ENCODE measurements at places on chromosomes 3 and 15.

DNA sequence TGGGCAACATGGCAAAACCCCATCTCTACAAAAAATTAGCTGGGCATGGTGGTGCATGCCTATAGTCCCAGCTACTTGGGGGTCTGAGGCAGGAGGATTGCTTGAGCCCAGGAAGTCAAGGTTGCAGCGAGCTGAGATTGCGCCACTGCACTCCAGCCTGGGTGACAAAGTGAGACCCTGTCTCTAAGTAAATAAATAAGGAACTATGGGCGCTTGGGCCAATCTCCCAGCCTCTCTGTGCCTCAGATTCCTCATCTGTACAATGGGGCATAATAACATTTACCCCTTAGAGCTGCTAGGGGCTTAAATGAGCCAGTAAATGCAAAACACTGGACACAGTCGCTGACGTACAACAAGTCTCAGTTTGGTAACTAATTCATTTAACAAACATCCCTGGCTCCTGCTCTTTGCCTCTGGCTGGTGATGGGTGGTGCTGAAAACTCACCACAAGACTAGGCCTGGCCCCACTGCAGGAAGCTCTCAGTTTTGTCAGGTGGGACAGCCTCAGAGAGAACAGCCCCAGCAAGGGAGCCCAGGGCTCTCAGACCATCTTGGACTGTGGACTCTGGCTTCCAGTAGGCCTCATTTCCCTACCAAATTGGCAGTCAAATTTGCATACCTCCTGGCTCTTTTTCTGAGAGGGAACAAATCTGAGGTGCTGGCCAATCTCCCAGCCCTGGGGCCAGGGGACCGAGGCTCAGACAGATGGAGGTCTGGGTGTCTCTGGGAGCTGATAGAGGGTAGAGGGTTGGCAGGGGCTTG is 6.4 kb upstream of the TBC1D2B start:
- no peak for DNase-seq

- DNase-seq: no peak
These were observed 80.4 kb downstream of the CEP152 start for GRCh38 chr15:48730506-48730905.

- no peak for DNase-seq
These were observed 88.1 kb downstream of the MECOM start for GRCh38 chr3:169575381-169575780.

DNA sequence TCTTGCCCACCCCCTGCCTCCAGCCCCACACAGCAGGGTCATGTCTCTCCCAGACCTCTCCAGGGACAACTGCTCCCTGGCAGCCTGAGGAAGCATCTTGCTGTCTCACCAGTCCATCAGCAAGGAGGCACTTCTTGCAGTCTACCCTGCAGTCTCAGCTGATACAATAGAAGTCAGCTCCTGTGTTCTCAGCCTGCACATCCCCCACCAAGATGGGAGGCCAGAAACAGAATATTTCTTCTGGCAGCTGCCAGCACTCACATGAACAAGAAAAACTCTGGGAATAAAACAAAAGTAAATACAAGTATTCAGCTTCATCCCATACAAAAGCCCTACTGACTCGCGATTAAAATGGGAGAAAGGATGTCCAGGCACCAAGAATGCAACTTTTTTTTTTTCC is 457.4 kb upstream of the PROK2 start:
- DNase-seq: no peak

GRCh38 chr3:192745150-192745549 is 17.8 kb upstream of the FGF12 start:
- DNase-seq: no peak

DNA sequence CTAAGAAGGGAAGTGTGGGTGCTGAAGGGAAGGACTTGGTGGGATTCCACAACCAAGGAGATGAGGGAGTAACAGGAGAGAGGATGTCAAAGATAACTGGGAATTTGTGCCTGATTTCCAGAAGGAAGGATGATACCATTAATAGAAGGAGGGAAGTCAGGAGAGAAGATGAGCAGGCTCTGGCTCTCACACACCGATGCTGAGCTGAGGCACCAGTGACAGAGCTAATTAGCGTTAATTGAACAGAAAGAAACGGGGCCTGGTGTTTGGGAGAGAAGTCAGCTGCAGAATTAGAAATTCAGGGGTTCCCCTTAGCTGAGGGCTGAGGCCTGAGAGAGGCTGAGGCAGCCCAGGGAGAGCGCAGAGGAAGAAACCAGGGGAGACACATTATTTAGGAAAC is 11.9 kb upstream of the PDIA5 start:
- no peak for DNase-seq

DNA sequence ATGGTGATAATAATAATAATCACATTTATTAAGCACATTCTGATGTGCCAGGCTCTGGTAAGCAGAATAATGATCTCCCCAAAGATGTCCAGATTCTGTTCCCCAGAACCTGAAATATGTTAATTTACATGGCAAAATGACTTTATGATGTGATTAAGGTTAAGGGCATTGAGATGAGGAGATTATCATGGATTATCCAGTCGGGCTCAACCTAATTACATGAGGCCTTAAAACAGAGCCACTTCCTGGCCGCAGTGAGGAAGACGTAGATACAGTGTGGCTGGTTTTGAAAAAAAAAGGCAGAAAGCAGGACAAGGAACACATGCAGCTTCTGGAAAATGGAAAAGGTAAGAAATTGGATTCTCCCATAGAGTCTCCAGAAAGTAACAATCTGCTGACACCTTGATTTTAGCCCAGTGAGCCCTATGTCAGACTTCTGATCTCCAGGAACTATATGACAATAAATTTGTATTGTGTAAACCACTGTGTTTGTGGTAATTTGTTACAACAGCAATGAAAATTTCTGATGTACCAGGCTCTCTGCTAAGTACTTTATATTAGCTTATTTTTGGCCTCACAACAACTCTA is 126.7 kb downstream of the ALCAM start:
- DNase-seq: no peak

- DNase-seq: no peak
These were observed 31.0 kb downstream of the ATP10A start for GRCh38 chr15:25832158-25832557.

- no peak for DNase-seq
These were observed 883 bp downstream of the CFAP92 start for GRCh38 chr3:128992926-128993460.

DNA sequence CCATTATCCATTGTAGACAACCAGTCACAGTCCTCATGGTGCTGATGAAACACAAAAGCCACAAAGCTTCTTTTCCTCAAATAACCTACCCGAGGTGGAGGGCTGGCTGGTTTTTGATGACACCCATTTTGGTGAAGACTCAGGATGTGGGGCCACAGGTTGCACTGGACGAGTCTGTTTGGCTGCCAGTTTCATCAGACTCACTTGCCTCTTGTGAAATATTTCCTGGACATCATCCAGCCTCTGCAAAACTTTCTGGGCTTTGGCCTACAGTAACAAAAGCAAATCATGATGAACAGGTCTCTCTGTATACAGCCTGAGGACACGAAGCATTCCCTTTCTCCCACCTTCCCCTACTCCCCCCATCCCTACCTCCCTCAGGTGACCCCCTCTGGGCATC is 42.2 kb downstream of the B3GNT5 start:
- no peak for DNase-seq

GRCh38 chr3:12465151-12465835 is 19.0 kb upstream of the TSEN2 start:
- no peak for DNase-seq

GRCh38 chr3:172987273-172987672 is 153.8 kb downstream of the SPATA16 start:
- DNase-seq: no peak

DNA sequence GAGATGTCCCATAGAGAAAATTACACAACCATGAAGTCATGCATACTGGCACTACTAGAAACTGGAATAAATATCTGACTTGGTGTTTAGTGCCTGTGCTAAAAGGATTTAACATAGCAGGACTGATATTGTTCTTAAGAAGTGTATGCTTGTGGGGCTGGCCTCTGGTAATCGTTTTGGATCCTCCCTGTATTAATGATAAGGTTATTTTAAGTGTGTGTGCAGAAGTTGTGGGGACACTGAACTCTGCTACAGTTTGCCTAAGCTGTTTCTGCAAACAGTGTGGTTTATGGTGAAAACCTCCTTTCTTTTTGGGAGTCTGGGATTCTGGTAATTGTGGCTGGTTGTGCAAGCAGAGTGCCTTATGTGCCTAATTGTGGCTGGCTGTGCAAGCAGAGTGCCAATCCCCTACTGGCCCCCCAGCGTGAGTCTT is 120.8 kb downstream of the CLASP2 start:
- DNase-seq: no peak

DNA sequence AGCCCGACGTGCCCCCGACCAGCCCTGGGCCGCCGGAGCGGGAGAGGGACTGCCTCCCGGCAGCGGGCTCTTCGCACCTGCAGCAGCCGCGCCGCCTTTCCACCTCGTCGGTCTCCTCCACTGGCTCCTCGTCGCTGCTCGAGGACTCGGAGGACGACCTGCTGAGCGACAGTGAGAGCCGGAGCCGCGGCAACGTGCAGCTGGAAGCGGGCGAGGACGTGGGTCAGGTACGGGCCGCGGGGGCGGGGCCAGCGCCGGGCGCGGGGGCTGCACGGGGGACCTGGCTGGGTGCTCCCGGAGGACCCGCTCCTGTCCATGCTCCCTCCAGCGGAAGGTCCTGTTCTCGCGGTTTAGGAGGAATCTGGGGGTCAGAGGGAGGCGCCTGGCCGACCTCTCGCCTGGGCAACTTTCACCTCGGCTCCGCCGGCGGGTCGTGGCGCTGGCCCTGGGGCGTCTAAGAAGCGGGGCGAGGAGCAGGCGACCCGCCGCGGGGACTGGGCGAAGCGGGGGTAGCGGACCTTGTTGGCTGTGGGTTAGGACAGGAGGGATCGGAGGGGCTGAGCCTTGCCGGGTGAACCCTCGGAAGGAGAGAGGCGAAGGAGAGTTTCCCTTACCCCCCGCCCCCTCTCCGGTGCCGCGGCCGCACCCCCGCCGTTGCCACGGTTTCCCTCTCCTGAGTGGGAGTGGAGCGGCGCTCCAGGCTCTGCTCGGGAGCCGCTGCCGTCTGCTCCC is 682 bp downstream of the ITPKA start:
- no peak for DNase-seq

- DNase-seq: no peak
These were observed 1060.0 kb downstream of the NAALADL2 start for GRCh38 chr3:175919133-175919532.

- DNase-seq: no peak
These were observed 151.3 kb downstream of the ADAM10 start for GRCh38 chr15:58597943-58598828.

DNA sequence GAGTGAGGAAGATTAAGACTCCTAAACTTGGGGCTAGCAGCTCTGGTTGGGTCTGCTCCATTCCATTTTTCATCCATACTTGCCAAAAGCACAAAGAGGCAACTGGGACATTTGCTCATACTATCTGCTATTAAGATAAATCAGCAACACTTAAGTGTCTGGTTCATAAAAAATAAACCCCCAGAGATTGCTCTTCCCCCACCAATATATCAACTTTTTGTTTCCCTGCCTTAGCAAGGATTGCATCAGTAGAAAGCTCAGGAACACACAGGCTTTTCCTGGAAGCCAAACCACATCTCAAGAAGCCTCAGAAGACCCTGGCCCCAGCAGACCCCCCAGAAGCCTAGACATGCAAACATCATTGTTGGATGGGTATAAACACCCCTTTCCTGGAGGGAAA is 232.4 kb upstream of the WNT5A start:
- no peak for DNase-seq

DNA sequence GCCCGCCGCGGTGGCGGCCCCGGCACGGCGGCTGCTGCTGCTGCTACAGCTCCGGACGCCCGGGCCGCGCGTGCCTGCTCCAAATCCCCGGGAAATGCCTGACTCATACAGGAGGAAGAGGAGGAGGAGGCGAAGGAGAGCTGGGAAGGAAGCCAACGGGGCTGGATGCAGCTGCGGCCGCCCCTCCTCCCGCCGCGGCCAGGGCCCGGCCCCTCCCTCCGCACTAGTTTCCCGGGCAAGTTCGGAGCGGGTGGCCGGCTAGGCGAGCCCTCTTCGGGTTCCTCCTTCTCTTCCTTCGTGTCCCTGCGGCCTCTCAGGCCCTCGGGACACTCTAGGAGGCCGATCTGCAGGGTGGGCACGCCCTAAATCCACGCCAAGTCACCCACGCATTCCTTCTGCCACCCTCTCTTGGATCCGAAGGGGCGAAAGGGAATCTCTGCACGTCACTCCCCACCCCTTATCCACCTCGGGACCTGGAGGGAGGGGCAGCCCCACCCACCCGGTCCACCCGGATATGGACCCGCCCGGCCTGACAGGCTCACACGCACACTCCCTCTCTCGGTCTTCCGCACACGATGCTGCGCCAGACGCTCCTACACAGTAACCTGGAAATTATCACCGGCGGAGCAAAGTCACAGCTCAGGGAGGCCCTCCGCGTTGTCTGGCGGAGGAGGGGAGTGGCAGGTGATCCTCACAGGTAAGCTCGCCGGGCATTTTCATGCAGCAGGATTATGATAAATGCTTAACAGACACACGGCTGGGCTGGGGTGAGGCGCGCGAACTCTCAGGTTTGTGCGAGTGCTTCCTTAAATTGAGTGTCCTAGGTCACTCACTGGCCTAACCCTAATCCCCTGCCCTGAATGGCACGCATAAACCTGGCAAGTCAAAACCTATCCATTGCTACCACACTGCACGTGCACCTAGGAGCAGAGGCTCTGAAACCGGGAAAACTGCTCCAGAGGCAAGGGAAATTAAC is at the start of the genes OSBPL10 and ZNF860:
Gene OSBPL10 (minus strand): TSS at position 57 of the 976 bp plus-strand sequence. CDS start 83 bp downstream, outside the sequence.
Gene ZNF860 (plus strand): TSS at position 545 of the 976 bp plus-strand sequence. CDS start 7,330 bp downstream, outside the sequence.
- DNase-seq: no peak

GRCh38 chr15:92963794-92964193 is 63.7 kb downstream of the CHD2 start:
- no peak for DNase-seq

- DNase-seq: no peak
These were observed 4.9 kb downstream of the NANOGP8 start for GRCh38 chr15:35080226-35080625.

DNA sequence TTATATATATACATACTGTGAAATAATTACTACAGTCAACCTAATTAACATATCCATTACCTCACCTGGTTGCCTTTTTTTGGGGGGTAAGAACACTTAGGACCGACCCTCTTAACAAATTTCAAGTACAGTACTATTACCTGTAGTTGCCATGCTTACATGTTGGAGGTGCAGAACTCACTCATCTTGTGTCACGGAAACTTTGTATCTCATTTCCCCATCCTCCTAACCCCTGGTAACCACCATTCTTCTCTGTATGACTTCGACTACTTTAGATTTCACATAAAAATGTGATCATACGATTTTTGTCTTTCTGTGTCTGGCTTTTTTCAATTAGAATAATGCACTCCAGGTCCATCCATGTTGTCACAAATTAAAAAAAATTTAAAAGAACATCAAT is 55.5 kb upstream of the MELTF start:
- DNase-seq: no peak

- no peak for DNase-seq
These were observed 5.2 kb upstream of the ZXDC start for GRCh38 chr3:126480861-126481260.

DNA sequence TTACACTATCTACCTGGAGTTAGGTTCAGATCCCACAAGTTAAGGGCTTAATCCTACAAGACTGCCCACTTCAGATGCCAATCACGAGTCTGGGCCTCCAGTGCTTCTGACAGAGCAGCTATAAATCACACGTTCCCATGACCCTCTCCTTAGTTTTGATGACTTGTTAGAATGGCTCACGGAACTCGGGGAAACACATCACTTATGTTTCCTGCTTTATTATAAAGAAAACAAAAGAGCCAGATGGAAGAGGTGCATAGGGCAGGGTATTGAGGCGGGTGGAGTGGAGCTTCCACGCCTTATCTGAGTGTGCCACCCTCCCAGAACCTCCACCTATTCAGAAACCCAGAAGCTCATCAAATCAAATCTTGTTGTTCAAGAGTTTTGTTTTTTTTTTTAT is 170.8 kb downstream of the MOBP start:
- no peak for DNase-seq

GRCh38 chr3:186909078-186909853 is 21.1 kb upstream of the ST6GAL1 start:
- peak; percentile 59 for DNase-seq

Measured in activated T-cell treated with anti-CD3 and anti-CD28 coated beads for 1 hour (primary cell).